ENCODE measurements at places on chromosomes 16 and 17.

GRCh38 chr17:48064638-48065037, 16.5 kb downstream of the NFE2L1 start:
- DNase-seq = no peak

- peak; percentile 67 for DNase-seq
These were observed 1.3 kb downstream of the ZNF821 start for GRCh38 chr16:71882505-71883167.

GRCh38 chr17:20246692-20247091, 220.6 kb downstream of the LGALS9B start:
- DNase-seq = no peak

- DNase-seq = no peak
These were observed 74.5 kb upstream of the HSBP1 start for GRCh38 chr16:83733301-83733700.

GRCh38 chr16:52460639-52461178, 86.2 kb downstream of the TOX3 start:
- no peak for DNase-seq

DNA sequence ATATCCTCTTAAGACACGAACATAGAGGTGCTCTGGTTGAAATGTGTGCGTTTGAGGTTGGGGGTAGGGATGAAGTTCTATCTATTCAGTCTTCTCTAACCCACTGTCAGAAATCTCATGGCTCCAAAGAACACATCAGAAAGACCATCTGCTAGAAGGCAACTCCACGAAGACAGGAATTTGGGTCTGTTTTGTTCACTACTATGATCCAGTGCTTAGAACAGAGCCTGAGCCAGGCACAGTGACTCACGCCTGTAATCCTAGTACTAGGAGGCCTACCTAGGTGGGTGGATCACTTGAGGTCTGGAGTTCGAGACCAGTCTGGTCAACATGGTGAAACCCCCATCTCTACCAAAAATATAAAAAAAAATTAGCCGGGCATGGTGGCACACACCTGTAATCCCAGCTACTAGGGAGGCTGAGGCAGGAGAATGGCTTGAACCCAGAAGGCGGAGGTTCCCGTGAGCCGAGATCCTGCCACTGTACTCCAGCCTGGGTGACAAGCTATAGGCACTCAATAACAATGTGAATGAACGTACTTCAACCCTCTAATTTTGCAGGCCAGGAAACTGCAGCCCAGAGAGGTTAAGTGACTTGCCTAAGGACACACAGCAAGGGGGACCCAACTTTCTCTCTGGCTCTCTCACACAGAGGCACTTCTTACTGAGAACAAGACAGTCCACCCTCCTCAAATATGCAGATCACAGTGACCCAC, 2.3 kb downstream of the CASKIN2 start:
- no peak for DNase-seq

DNA sequence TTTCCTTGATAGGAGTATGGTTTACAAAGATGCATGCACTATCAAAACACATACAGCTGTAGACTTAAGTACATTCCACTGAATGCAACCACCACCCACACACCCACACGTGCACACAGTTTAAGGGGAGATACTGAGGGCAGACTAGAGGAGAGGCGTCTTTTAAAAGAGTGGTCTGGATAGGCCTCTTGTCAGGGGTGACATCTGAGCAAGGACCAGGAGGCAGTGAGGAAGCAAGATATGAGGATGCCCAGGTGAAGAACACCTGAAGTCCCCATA, 12.6 kb downstream of the MPHOSPH6 start:
- no peak for DNase-seq

- DNase-seq = no peak
These were observed 21.2 kb upstream of the LYRM9 start for GRCh38 chr17:27914382-27914781.

- peak; percentile 62 for DNase-seq
These were observed 9.7 kb upstream of the HOXB2 start for GRCh38 chr17:48554412-48555257.

DNA sequence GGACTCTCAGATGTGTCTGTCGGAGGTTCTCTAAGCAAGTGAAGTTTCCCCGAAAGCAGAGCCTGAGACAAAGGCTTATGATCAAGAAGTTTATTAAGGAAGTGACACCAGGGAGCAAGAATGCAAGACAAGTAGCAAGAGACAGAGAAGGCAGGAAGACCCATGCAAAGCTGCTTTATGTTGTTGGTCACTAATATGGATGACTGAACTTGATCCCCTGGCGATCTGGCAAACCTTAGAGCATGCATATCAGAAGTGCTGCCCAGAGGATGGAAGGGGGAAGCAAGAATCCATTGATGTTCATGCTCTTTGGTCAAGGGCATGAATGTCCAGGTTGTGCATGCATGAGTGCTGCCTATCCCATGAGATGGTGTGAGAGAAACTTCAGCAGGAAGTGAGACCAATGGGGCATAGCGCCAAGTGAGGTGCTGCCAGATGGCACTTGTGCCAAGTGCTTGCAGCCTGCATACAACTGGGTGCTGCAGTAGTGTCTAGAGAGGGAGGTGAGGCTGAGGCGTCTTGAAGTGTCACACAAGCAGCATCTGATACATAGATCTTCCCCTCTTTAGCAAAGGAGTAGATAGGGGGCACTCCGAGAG, 176.5 kb downstream of the SALL1 start:
- no peak for DNase-seq

- DNase-seq = no peak
These were observed 32.2 kb downstream of the SDK2 start for GRCh38 chr17:73612031-73612472.

- no peak for DNase-seq
These were observed 71.7 kb downstream of the GRIN2A start for GRCh38 chr16:10110552-10110951.

DNA sequence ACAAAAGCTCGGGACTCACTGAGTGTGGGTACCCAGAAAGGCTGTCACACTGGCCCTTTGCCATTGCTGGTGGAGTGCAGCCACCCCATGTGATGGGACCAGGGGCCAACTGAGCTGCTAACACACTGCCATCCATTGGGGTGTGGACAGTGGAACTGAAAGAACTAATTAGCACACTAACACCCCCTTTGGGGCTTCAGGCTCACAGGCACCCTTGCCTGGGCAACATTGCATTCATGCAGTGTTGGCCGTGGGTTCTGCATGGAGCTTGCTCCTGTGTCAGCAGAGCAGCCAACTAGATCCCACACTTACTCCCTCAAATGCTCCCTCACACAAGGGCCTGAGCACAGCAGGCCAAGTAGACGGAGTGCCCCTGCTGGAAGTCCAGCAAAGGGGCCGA, 476.0 kb upstream of the ASIC2 start:
- DNase-seq = no peak

DNA sequence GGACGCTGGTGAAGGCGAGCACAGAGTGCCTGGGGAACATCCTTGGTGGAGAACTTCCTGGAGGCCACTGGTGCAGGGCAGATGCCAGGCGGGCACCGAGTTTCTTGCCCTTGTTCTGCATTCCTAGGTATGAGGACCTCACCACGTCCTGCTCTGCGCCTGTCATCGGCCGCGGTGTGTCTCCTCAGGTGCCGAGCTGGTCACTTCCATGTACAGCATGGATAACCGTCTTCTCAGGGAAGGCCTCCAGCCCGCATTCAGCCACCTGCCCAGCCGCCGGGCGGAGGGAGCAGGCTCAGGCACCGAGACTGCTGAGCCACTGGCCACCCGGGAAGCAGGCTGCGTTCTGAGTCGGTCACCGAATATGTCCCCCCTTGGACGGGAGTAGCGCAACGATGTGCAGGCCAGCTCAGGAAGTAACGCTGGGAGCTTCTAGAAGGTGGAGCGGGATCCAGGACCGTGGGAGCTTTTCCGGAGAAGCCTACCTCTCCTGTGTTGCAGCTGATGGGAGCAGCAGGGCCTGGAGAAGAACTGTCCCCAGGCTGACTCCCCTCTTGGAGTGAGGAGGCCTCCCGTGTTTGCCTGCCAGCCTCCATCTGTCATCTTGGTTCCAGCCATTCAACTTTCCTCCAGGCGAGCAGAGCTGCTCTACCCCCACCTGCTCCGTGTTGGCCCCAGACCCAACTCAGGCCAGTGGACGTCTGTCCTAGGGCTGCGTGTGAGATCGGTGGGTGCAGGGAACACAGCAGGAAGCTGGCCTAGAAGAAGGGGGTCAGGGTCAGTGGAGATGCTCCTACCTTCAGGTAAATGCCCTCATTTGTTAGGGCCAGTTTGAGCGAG, 2.1 kb upstream of the BAIAP2 start:
- no peak for DNase-seq

GRCh38 chr17:46832945-46833839, 14.7 kb upstream of the WNT3 start:
- DNase-seq = no peak

- DNase-seq = no peak
These were observed 100.3 kb downstream of the C16orf95 start for GRCh38 chr16:87216841-87217275.

- peak; percentile 82 for DNase-seq
These were observed 77.1 kb downstream of the USP31 start for GRCh38 chr16:23072084-23072599.

DNA sequence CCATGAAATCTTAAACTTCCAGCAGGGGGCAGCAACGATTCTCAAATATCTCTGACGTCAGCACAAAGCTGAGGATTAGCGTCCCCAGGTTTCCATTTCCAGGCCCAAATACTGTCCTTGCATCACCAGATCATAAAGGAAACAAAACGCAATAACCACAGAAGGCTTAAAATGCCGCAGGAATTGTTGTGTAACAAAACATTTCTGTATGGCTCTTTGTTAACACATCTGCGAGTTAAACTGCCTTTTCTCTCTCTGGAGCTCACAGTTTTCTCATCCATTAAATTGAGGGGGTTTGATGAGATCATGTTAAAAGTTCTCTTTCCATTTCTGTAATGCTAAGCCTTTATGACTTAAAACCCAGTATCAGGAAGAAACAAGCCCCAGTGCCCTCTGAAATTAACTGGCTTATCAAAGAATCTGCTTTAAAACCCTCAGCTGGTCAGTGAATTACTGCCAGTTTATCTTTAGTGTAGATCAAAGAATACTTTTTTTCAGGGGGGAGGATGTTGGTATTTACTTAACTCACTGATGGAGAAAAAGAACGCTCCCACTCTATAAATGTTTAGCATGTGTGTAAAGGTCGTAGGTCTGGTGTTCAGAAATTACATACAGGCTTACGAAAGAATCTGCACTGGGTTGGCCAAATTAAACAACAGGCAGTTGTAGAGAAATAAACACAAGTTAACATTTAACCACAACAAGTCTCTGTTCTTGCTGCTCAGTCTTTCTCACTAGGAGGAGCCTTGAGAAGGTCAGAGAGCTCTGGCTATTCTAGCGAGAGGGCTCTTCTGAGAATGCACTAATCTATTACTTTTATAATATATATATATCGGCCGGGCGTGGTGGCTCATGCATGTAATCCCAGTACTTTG, 10.6 kb upstream of the TERF2 start:
- DNase-seq = peak; percentile 90

DNA sequence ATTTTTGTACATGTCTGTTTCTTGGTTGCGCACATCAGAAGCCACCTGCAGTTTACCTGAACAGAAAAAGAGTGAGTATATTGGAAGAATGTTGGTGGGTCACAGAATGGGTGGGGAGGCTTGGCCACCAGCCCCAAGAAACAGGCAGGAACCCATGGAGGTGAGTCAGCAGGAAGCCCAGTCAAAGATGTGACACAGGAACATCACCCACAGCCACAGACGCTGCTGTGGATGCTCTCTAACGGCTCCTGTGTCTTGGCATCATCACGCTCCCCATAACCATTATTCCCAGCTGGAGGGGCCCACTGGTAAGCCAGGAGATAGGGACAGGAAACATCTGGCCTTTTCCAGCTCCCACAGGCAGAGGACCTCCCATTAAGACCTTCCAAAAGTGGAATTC, 94.0 kb upstream of the WSB1 start:
- peak; percentile 8 for DNase-seq

DNA sequence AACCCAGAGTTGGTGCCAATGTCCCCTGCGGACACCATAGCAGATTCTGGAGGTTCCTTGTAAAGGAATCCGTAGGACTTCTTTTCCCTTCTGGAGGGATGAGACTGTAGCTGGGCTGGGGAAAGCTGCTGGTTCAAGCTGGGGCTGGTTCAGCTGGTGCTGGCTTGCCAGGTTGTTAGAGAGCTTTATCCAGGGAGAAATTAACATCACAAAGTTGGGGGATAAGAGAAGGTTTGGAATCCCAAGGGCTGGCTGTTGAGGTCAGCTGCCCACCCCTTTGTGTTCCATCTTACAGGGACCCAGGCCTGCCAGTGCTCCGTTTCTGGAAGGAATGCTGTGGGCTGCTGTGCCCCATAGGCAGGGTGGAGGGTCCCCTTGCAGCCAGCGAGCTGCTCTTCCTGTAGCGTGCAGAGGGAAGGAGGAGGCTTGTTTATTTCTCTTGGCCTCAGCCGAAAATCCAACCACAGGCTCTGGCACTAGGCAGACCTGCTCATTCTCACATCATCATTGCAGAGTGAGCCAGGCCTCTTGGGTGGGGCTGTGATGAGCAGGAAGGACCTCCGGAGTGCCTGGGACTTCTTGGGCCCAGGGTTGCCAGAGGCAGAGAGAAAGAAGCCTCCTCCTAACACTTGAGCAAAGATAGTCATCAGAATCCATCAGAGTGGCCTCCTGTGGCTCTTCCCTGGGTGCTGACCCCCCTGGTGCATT, 251.1 kb downstream of the SEC14L1 start:
- peak; percentile 83 for DNase-seq

DNA sequence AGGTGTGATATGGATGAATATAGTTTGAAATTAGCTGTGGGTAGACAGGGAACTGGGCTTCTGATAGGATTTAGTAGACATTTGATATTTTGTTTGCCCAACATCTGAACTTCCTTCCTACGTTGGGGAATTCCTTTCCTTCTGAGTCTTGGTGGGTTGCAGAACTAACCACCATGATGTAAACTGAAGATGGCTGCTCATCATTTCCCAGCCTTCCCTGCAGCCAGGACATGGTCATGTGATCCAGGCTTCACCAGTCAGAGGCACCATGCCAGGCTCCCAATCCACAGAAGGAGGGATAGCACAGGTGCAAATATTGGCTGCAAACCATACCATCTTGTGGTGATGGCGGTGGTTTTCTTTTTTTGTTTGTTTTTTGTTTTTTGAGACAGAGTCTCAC, 57.4 kb downstream of the EMP2 start:
- no peak for DNase-seq

DNA sequence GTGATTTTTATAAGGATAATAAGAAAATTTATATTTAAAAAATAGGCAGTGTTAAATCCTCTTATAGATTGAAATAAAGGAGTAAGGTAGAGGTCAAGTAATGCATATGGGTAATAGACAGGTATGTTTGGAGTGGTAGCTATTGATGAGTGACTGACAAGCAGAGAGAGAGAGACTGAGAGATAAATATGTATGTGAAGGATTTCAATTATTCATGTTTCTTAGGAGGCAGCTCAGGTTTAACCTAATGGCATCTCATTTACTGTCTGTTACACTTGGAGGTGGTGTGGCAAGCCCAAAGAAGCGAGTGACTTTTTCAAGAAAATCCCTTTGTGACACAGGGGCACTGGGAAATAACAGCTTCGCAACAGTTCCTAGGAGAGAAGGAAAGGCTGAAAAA, 120.2 kb downstream of the KIF2B start:
- no peak for DNase-seq

- no peak for DNase-seq
These were observed 14.7 kb downstream of the C17orf67 start for GRCh38 chr17:56819030-56819429.

Measured in mammary epithelial cell (primary cell).